ENCODE measurements at places on chromosomes 6 and 20.

- no peak for DNase-seq
Measured at GRCh38 chr6:15425947-15426346, 180.1 kb downstream of the JARID2 start.

DNA sequence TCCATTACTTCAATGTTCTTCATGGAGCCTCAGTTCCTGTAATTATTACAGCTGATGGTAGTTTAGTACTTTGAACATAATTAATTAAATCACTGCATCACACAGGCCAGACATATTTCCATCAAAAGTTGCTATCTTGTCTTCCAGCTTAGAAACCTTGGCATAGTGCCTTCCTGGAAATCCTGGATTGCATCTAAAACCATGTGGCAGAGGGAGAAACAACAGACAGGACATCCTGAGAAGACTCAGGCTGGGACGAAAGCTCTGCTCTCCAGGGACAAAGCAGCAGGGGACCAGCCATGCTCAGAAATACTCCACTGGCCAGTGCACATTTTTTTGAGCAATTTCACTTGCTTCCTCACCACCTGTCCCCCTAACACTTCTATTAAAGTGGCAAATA is 55.3 kb downstream of the TBX18 start:
- DNase-seq: no peak

- no peak for DNase-seq
Measured at GRCh38 chr20:61979701-61980635, 85.7 kb downstream of the TAF4 start.

- peak; percentile 89 for DNase-seq
Measured at GRCh38 chr20:49610691-49611538, 43.0 kb upstream of the PTGIS start.

- DNase-seq: no peak
Measured at GRCh38 chr20:11229772-11230171, 556.0 kb upstream of the JAG1 start.

GRCh38 chr6:19929312-19929711 is 92.1 kb downstream of the ID4 start:
- DNase-seq: no peak

DNA sequence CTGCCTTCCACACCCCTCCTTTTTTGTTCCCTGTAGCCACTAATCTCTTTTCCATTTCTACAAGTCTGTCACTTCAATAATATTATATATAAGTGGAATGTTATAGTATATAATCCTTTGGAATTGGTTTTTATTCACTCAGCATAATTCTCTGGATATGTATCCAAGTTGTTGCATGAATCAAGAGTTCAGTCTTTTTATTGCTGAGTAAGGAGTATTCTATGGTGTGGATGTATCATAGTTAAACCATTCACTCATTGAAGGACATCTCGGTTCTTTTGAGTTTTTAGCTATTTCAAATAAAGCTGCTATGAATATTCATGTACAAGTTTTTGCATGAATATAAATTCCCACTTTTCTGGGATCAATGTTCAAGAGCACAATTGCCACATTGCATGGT is 69.5 kb upstream of the TASP1 start:
- DNase-seq: no peak

GRCh38 chr6:107421696-107422256 is 37.6 kb downstream of the PDSS2 start:
- no peak for DNase-seq

DNA sequence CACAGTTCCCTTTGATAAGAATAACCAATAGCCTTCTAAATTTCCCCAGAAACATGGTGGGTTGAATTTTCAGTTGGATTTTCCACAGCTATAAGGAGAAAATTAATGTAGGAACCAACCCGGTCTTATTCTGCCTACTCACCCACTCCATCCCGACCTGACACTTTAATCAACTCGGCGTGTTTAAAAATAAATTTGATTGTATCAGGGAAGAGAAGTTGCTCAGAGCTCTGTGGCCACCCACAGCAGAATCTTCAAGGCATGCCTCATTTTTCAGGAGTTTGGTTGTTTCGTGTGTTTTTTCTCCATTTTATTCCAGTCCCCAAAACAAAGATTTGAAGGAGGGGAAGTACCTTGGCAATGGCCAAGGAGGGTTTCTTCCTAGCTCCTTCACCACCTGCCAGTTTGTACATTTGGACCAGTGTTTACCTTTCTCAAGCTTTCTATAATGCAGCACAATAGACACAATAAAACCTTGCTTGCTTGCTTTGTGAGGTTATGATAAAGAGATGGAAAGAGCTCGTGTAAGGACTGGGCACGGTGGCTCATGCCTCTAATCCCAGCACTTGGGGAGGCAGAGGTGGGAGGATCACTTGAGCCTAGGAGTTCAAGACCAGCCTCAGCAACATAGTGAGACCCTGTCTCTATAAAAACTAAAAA is 297.2 kb upstream of the JARID2 start:
- DNase-seq: no peak

- no peak for DNase-seq
Measured at GRCh38 chr6:146429831-146430230, 113.8 kb upstream of the RAB32 start.

GRCh38 chr20:22403632-22404361 is 180.6 kb downstream of the FOXA2 start:
- peak; percentile 55 for DNase-seq

- DNase-seq: no peak
Measured at GRCh38 chr6:115643762-115644161, 416.9 kb downstream of the FRK start.

DNA sequence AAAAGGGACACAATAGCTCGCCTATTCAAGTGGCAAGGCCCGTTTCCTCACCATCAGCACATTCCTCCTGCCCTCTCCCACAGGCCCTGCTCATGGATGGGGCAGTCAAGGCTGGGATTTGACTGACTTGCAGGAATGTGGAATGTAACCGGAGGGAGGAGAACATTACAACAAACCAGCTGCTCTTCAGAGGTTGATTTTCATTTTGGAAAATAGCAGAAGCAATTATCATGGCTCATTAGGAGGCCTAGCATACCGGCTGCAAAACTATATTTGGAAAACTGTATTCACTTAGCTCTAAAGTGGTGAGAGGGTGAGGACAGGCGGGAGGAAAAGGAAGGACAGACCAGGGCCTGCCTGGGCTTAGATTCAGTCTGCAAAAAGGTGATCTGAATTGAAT is 283.7 kb downstream of the CD83 start:
- no peak for DNase-seq

GRCh38 chr20:17142666-17143065 is 84.2 kb upstream of the PCSK2 start:
- DNase-seq: no peak

DNA sequence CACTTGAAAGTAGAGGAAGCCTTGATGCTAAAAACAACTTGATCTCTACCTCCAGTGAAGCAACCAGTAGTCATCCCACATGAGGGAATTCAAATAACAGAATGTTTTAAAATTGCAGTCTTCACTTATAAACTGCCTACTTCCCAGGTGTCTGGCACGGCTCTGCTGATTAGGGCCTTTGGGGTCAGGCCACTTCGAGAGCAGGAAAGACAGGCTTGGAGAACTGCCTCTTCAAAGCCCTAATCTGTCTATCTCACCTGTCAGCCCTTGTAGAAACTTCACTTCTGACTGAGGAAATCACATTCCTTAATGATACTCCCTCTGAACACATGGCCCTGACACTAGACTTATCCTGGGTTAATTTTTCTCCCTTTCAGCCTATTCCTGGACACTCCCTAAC is 458.6 kb downstream of the TENT5A start:
- DNase-seq: no peak

DNA sequence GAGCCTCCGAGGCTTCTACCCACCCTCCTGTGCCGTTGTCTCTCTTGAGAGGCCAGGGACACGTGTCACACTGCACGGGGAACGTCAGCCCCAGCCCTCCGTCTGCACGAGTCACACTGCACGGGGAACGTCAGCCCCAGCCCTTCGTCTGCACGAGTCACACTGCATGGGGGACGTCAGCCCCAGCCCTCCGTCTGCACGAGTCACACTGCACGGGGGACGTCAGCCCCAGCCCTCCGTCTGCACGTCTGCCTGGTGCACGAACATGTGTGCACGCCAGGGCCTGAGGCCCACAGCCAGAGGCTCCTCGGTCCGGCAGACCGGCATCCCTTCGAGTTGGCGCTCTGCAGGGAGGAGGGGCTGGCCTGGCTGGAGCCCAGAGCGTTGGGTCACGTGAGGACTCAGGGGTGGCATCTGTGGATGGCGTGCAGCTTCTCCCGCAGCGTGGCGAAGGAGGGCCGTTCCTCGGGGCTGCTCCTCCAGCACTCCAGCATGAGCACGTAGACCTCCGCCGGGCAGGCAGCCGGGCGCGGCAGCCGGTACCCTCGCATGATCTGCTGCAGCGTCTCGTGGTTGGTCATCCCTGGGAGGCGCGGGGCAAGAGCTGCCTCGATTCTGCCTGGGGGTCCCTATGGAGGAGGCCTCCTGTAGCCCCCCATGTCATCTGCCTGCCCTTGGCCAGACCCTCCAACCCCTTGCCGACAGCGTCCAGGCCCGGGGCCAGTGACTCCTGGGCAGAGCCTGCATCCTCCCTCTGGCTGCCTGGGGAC is 3.4 kb upstream of the PTK6 start:
- DNase-seq: no peak

DNA sequence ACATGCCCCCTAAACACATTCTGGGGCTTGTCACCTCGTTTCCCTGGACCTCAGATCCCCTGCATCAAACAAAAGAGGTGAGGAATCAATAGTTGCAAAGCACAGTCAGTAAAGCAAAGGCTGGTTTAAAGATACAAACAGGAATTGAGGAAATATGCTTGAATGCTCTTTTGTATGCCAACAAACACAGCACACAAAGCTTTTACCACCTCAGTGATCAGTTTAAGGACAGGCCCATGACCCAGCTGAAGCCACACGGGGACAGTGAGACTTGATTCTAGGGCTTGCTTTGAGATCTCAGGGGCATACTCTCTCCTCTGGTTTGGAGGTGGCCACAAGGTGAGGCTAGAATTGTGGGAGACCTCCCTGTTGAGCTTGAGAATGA is 182.9 kb upstream of the CST7 start:
- DNase-seq: no peak

- peak; percentile 58 for DNase-seq
Measured at GRCh38 chr20:4813076-4813862, 91.6 kb downstream of the PRND start.

GRCh38 chr20:23129891-23130621 is 43.9 kb upstream of the CD93 start:
- no peak for DNase-seq

Data from common myeloid progenitor, CD34-positive (primary cell).